ENCODE measurements at places on chromosomes 1 and 21.

DNA sequence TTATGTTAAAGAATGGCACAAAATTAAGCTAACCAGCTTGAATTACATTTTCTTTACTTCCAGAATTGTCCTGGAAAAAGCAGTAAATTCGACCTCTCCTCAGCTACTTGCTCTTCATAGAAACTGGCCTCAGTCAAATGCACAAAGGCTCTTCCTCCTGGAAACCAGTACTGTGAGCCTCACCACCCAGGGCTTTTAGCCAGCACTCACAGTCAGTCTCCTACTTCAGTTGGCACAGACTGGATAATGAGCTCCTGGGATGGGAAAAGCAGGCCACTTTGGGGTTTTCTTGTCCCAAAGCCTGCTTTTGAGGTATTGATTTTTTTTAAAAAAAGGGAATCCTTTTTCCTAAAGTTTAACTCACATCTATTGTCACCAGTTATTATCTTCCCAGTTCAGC, 40.4 kb downstream of the SCYL3 start:
- DNase-seq = no peak

GRCh38 chr1:163090321-163090945, 21.3 kb downstream of the RGS4 start:
- no peak for DNase-seq

DNA sequence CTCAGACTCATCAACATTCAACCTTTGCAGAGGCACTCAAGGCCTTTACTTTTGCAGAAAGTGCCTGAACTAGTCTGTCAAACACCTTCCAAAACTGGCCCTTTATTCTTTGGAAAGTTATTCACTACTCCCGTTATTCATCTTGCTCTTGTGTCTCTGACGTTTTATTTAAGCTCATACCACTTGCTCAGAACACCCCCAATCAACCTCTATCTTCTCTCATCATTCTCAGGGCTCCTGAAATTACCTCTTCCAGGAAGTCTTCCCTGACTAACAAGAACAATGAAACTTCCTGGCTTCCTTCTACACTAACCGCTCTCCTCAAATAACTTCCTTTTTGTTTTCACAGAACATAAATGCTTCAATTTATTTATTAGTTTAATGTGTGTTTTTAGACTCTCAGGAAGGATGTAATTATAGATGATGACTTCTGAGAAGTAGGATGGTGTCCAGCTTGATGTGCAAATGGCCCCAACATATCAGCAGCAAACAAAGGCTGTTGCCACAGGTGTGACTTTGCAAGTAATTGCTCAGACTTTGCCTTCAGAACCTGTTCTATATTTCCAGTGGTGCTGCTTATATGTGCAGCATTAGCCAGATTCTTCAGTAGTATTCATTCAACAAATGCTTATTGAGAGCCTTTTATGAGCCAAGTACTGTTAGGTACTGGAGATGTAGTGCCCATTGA, 22.8 kb upstream of the BATF3 start:
- DNase-seq = no peak

DNA sequence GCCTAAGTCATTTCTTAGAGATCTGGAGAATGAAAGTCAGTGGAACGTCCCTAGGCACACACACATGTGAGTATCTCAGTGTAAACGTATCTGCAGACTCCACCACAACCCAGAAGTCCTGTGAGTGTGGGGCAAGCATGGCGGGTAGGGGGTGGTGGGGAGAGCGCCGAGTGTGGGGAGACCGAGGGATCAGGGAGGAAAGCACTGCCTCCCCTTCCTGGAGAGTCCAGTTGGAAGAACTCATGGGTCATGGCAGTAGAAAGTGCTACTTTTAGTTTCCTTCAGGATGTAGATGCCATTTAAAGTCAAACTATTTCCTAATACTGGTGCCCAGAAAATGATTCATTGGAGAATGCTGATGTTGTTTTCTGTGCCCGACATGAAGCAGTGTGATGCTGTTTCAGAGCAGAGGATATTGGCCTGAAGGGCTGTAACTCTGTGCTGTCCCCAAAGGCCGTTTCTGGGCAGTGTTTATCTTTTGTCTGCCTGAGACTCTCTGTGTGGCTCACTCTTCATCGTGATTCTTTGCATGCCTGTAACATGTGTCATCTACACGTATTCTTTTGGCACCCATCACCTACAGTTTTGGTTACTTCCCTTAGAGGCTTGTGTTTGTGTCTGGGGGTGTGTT, 45.7 kb upstream of the TSPAN2 start:
- no peak for DNase-seq

DNA sequence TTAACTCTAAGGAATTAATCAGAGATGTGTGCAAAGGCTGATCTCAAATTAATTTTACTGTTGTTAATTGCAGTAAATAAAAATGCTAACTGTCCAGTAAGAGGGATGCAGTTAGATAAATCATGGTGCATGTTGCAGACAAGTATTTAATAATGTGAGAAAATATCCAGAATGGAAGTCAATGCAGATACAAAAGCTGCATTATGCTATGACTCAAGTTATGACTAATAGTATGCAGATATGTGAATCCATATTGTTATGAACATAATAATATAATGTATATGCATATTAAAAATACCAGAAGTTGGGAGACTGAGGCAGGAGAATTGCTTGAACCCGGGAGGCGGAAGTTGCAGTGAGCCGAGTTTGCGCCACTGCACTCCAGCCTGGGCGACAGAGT, 21.4 kb downstream of the RNASEL start:
- DNase-seq = no peak

- peak; percentile 81 for DNase-seq
Measured at GRCh38 chr1:41811051-41811795, 107.5 kb downstream of the HIVEP3 start.

DNA sequence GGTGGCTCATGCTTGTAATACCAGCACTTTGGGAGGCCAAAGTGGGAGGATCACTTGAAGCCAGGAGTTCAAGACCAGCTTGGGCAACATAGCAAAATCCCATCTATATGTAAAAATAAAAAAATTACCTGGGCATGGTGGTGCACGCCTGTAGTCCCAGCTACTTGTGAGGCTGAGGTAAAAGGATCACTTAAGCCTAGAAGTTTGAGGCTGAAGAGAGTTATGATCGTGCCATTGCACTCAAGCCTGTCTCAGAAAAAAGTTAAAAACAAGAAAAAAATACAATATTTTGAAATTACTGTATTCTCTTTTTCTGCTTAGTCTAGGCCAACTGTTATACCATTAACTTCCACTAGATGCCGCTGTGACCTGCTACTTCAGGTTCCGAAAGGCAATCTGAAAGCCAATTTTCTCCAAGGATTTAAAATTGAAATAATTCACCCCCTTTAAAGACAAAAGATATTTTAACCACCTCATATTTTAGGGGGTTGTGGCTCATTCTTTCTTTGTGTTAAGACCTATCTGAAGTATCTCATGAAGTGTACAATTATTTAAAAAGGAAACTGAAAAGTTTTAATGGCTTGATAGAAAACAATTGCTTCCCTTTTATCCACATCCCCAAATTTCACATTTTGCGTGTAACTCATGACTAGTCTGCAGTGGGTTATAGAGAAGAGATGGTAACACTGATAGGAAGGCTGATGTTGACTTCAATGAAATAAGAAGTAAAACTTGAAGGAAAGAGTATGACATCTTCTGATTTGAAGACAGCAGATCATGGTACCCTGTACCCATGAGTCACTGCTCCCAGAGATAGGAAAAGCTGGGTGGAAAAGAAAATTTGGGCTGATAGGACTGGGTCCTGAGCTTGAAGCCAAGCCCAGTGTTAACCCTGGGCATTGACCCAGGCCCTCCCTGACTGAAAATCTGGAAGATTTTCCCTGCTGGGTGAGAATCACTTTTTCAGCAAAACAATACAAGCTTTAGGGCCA, 24.4 kb upstream of the CLDN14 start:
- DNase-seq = peak; percentile 34

- DNase-seq = no peak
Measured at GRCh38 chr1:212819726-212820125, 27.7 kb downstream of the SPATA45 start.

- DNase-seq = no peak
Measured at GRCh38 chr1:17765444-17766411, 10.6 kb downstream of the ACTL8 start.

- DNase-seq = no peak
Measured at GRCh38 chr1:226978432-226979114, 38.5 kb downstream of the COQ8A start.

DNA sequence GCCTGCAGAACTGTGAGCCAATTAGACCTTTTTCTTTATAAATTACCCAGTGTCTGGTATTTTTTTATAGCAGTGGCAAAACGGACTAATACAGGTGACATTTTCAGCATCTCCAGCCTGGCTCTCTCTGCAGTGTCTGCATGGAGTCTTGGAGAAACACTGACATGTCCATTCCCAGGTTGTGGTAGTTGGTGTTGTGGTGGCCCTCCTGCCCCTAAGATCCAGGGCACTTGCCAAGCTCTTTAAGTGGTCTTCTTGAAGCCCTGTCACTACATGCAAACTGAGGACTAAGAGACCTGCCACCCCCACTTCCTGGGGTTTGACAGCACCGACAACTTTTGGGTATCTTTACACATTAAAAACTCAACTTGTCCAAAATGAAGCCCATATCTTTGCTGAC, 419.4 kb downstream of the NPHP4 start:
- no peak for DNase-seq

DNA sequence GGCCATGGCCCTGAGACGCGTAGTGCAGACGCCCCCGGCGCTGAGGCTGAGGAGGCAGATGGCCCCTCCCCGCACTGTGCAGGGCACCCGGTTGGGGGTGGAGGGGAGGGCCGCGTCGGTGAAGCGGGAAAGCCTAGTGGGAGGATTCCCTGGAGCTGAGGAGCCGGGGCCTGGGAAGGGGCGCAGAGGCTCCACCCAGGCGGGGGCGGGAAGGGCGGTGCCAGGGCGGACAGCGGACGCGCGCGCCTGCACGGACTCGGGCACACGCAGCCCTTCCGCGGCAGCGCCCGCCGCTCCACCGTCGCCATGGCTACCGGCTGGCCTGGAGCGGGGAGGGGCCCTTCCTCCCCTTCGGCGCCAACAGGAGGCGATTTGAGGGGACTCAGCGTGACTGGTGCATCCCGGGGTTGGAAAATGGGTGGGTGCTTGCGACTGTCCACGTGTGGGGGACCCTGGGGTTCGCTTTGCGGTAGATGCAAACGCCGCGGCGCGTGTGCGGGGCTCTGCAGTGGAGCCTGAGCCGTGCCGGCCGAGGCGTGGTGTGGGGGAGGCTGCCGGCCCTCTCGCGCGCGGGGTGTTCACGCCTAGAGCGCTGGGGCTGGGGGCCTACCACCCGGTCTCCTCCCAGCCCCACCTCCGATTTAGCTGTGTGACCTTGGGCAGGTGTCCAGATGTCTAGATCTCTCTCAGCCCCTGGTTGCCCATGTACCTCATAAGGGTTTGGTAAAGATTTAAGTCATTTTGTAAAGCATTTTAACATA, 35.1 kb downstream of the PTPRF start:
- peak; percentile 66 for DNase-seq

DNA sequence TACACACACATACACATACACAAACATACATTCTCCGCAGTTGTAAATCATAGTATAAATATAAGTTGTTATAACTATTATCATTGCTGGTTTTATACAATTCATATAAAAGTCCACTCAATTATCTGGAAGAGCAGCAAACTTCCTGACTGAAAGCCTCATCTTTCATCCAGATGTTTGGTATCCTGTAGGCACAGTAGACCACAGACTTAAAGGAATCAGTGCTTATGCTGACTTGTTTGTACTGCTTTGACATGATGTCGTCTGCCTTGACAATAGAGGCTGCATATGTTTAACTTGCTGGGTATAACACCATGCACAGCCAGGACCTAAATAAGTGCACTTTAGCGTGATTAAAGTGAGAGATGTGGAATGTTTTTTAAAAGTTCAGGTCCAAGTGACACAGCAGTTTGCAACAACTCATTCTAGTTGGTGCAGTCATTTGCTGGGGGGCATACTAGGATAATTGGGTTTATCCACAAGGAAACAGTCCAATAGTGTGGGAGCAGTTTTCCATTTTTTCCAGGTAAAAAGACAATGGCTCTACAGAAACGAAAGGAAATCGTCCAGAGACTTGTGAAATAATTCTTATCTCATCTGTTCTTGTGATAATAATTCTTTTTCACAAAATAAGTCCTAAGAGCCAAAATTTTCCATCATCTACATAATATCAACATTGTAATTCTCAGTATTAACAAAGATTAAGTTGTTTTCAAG, 110.3 kb upstream of the TSPAN2 start:
- DNase-seq = no peak
